Frontal cortex (tissue), 4 donors: ENCODE measurements at places on chromosomes 3 and 15.

DNA sequence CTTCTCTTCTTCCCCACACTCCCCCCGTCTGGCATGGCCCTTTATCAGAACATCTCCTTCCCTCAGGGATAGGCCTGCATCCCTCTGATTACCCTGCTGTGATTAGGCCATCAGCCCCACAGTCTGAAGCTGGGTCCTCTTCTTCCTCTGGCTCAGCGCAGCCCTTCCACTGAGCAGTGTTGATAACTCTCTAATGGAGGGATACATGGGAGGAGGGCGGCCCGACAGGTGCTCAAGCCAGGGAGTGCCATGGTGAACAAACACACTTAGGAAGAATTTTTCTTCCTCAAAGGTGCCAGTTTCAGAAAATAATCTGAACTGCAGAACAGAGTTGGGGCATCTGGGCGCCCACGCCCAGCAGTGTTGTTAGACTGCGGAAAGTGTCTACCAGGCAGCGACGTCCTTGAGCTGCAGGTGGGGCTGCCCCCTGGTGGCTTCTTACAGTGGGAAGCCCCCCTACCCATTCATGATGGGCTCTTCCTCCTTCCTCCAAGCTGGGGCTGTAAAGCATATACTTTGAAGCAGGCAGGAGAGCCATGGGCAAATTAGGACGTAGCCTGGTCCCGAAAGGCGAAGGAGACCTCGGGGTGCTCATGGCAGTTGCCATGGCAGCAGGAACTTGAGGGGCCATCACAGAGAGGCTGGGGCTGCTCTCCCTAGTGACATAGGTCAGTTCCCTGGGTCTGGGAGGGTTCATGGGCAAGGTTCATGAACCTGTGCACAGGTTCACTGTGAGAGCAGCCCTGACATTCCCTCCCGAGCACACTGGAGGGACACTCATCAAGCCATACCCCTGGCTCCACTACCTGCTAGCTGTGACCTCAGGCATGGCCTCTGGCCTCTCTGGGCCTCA is 33.2 kb upstream of the NR2C2 start:
- no peak for DNase-seq

- DNase-seq, result peak; percentile 54
Measured at GRCh38 chr15:89812011-89812846, 2.4 kb downstream of the ANPEP start.

GRCh38 chr3:6354653-6355052 is 506.3 kb upstream of the GRM7 start:
- DNase-seq, result no peak

GRCh38 chr3:25536521-25537391 is 108.7 kb downstream of the RARB start:
- no peak for DNase-seq

- DNase-seq, result no peak
Measured at GRCh38 chr3:39376959-39377634, 6.1 kb upstream of the SLC25A38 start.

GRCh38 chr3:4906107-4906621 is 73.1 kb upstream of the BHLHE40 start:
- no peak for DNase-seq
